ENCODE measurements at places on chromosomes 4 and X. TPM values are rescaled to one million over a fixed set of nuclear protein-coding genes. Genes with fewer than 3 reads are reported as not detected.

DNA sequence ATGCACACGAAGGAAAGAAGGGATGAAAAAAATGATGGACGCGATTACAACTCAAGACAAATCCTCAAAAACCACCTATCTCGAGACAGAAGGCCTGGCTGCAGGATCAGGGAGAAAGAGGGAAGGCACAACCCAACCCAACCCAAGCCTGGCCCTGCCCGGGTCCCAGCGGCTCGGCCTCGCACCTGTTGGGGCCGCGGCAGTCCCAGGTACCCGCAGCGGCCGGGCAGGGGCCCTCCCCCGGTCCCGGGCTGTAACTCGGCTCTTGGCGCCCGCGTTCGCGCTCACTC is 464 bp downstream of the RASGEF1B start:
- DNase-seq = no peak

GRCh38 chr4:113958766-113959538 is 20.5 kb downstream of the ARSJ start:
- DNase-seq = peak; percentile 97

DNA sequence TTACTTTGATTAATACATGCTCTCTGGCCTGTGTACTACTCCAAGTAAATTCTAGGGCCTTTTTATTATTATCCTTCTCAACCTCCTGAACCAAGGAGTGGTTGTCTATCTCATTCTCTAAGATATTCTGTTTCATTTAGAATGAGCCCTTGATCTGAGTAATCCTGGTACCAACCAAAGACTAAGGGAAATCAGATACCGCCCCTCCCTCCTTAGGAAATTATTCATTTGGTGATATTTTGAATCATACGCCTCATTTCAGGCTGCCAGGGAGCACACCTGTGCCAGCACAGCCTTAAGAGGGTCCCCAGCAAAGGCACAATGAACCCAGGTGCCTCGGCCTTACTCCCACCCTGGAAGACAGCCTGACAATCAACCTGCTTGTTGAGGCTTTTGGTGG is 73.2 kb upstream of the STARD8 start:
- no peak for DNase-seq

- no peak for DNase-seq
Observed at GRCh38 chr4:44662623-44663005, 11.2 kb upstream of the YIPF7 start.

- no peak for DNase-seq
Observed at GRCh38 chr4:54234497-54235205, 5.6 kb downstream of the PDGFRA start.

DNA sequence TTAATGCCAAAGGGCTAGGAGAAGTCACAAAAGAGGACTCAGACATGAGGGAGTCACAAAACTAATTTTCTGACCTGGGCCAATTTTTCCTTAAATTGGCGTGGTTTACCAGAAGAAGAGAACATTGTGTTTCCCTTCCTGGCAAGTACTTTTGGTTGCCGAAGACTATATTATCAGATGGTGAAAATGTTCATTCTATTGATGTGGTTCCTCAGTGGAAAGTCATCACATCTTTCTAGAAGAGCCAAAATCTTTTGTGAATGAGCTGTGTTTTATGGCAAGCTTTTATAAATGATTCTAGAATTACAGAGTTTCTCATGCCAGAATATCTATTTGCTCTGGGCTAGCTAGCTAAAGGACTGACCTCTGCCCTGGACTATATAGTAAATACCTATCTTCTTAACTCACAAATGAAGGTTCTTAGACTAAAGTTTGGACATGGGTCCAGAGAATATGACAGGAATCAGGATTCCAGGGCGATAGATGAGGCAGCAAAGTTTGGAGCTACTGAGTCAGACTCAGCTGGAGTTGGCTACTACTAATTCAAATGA is 288.9 kb downstream of the IL1RAPL2 start:
- DNase-seq = no peak

GRCh38 chr4:76896614-76897535 is 1.1 kb downstream of the SOWAHB start:
- DNase-seq = peak; percentile 18

DNA sequence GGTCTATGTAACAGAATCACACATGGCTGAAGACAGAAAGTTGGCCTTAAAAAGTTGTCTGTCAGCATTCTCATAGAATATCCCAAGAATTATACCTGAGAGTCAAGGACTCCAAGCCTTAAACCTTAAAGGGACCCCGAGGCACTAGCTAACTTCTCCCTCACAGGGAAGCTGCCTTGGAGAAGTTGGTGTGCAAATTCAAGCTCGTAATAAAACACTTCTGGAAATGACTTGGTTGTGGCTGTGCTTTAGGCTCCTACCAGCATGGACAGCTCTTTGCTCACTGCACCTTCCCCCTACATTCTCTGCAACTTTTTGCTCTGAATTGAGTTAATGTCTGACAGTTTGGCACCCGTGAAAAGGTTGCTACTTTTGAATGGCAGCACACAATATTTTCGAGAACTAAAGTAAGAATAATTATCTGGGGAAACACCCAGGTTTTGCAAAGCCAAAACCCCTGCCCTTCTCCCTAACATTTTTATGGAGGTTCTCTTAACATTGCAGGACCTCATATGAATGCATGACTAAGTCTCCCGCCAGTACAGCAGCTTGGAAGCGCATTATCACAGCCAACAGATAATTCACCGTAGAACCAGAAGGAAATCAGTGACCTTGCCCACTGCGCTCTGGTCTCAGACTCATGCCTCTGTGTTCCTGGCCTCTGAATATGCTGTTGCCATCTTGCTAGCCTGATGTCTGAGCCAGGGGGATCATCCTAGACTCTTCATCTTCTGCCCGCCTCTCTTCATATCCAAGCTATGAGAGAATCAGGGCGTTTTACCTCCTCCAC is 91.0 kb downstream of the MGST2 start:
- DNase-seq = no peak

GRCh38 chr4:16608123-16608522 is 290.3 kb downstream of the LDB2 start:
- peak; percentile 16 for DNase-seq

DNA sequence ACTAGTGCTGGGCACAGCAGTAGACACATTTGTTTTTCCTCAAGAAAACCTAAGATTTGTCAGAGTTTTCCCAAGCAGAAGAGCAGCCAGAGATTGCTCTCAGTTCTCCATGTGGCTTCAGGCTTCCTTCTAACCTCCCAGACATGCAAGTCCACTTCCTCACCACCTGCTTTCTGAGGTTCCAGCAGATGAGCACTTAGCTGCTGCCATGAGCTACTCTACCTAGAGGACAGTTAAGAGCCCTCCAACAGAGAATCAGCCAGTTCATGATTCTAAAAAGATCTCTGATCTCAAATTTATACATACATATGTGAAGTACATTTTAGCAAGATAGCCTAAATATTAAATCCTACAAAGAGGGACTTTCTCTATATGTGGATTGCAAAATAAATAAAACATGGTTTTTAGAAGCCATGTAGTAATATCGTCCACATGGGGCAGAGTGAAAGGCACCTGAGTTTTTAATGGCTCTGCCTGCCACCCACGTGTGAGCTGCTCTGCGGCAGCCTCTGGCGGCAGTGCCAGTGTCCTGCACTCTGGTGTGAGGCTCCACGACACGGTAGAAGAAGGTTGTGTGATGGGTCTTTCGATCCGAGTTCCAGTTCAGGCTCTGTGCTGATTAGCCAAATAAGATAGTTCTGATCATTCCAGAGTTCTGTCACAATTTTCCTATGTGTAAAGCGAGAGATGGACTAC is 10.3 kb downstream of the CYP4V2 start:
- DNase-seq = peak; percentile 40

DNA sequence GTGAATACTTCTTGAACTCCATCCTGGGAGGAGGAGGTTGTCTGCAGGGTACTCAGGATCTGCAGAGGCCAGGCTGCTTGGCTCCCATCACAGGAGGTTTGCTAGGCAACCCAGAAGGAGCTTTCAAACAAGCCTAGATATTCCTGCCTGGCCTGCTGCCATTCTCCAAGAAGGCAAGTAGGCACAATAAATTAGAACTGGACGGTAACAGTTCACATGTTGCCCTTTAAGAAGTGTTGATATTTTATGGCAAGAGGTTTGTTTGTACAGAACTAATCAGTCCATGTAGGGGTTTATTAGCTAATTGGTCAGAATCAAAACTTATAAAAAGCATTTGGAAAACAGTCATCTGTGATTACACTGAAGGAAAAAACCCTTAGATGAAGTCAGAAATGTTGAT is 39.3 kb downstream of the SYNPO2 start:
- DNase-seq = no peak

DNA sequence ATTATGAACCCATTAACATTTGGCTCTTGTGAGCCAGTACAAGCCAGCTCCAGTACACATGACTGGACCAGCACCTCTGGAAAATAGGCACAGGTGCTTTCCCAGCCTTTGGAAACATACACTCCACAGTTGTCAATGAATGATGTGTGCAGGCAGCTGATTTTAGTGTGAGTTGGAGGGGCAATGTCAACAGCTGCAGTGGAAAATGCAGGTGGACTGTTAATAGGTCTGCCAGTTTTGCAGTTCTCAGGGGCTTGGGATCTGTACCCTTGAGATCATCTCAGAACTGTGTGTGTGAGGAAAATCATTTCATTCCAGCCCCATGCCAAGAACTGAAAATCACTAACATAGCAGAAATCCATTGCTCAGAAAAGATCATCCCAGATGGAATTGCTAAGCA is 81.7 kb upstream of the CHRDL1 start:
- no peak for DNase-seq

GRCh38 chr4:105633241-105633640 is 75.2 kb downstream of the INTS12 start:
- DNase-seq = no peak

GRCh38 chr4:64001229-64001898 is 407.9 kb downstream of the TECRL start:
- no peak for DNase-seq

DNA sequence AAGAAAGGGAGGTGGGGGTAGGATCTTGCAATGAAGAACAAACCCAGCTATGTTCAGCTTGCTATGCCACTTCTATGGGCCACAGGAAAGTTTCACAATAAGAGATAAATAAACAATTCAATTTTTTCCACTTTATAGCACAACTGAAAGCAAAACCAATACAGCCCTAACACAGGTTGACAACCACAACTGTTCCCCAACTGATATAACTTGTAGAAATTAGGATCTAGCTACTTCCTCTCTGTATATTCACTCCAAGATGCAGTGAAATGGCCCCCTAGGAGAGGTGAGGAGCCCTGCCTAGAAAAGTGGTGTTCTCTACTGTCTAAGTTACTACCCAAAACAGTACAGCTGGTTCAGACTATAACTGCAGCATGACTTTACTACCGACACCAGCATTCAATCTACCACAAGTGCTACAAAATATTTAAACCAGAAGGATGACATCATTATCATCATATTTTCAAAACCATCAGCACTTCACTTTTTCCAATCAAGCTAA is 77.0 kb downstream of the FBXW7 start:
- peak; percentile 16 for DNase-seq

- no peak for DNase-seq
Observed at GRCh38 chrX:72306085-72306801, 529 bp upstream of the CITED1 start.

DNA sequence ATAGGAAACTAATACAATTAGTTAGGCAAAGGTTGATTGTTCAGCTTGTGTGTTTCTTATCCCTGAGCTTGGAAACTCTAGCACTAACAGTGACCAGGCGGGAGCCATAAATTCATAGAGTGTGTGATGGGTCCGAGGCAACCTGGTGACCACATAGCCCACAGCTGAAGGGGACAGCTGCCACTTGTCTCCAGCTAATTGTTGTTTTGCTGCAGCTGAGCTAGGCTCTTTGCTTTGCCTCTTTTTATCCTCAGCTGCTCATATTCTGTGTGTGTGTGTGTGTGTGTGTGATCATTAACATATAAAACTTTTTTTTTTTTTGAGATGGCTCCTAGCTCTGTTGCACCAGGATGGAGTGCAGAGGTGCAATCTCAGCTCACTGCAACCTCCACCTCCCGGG is 53.2 kb downstream of the DOCK11 start:
- no peak for DNase-seq

DNA sequence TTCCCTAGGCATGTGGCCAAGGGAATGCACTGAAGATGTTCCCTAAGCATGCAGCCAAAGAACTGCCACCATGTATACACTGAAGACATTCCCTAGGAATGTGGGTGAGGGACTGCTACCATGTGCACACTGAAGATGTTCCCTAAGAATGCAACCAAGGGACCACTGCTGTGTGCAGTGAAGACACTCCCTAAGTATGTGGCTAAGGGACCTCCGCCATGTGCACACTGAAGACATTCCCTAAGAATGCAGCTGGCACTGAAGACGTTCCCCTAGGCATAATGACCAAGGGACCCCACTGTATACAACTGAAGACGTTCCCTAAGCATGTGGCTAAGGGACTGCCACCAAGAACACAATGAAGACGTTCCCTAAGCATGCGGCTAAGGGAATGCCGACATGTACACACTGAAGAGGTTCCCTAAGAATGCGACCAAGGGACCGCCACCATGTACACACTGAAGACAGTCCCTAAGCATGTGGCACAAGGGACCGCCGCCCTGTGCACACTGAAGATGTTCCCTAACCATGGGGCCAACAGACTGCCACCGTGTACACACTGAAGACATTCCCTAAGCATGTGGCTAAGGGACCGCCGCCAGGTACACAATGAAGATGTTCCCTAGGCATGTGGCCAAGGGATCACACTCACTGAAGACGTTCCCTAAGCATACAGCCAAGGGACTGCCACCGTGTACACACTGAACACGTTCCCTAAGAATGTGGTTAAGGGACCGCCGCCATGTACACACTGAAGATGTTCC is 25.6 kb downstream of the DHRSX start:
- no peak for DNase-seq

GRCh38 chrX:44705817-44706551 is 137.8 kb upstream of the DUSP21 start:
- DNase-seq = no peak

GRCh38 chr4:40185830-40186664 is 10.8 kb upstream of the RHOH start:
- DNase-seq = peak; percentile 22

Gene BMPR1B
- polyA plus RNA-seq = 0.24 TPM

Gene STAP1
- not detected for polyA plus RNA-seq

Gene PCDH19
- not detected for polyA plus RNA-seq

Gene CENPI
- polyA plus RNA-seq = 5.5 TPM

Gene OPHN1
- polyA plus RNA-seq = 4.5 TPM
